NCI-H1092 (cell line): ENCODE measurements at places on chromosomes 3 and 15.
A peak's percentile ranks its signal among the peaks of the same experiment; 100 is the strongest.

DNA sequence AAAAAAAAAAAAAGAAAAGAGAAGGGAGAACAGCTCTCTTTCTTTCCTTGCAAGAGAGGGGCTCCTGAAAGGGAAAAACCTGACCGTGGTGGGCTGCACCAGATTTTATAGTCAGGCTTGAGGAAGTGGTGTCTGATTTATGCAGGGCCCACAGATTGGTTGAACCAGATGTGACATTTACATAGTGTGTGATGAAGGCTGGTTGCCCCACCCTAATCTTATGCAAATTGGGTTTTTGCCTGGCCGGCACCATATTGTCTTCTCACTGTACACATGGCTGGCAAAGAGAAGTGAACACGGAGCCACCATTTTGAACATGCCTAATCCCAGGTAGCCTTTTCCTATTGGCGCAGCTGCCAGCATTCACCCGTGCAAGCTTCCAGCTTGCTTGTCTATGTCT, 154.4 kb downstream of the OXSM start:
- DNase-seq = no peak

GRCh38 chr3:39716849-39717248, 92.6 kb upstream of the MYRIP start:
- DNase-seq = no peak

DNA sequence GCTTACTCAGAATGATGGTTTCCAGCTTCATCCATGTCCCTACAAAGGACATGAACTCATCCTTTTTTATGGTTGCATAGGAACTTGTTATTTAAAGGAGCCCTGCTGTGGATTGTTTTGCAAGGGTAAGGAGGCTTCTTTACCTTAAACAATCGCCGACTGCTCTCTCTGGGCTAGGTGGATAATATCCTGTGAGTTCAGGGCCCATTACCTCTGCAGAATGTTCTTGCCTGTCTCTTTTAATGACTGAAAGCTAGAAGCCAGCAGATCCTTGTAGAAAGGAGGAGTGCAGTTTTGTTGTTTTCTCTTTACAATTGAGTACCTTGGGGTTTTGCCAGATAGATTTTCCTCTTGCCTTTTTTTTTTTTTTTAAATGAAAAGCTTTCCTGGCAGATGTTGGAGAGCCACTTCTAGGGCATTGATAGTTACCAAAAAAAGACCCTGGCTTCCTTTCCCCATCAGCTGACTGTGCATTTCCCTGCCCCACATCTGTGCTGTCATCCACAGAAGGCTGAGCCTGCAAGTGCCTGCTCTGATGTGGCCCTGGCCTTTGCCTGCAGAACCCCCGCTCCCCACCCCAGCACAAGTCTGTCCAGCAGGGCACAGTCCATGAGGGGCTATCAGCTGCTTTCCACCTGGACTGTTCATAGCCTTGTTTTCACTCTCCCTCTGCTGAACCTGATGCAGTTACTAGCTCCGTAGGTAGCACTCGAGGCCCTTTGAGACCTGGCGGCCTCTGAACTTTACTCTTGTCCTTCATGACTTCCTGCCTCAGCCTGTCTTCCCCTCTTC, 113.1 kb downstream of the CHCHD6 start:
- DNase-seq = peak; percentile 43

GRCh38 chr3:14143271-14144225, 18.7 kb downstream of the TMEM43 start:
- DNase-seq = no peak

DNA sequence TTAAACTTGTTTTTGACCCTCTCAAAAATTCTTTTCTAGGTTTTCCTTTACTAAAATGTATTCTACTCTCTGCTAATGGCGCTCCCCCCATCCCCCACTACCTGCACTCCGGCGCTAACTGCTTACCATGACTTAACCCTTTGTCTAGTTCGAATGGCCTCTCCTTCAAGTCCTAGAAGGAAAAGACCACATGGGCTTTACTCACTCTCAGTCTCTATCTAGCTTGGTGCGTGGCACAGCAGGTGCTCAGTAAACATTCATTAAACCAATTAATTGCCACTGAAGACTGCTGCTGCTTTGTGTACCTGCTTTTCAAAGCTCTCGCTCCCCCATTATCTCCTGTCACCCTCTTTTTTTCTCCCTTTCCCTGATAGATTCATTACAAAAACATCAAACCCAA, 457.7 kb upstream of the THRB start:
- DNase-seq = peak; percentile 10

- no peak for DNase-seq
Observed at GRCh38 chr3:47476330-47476626, 537 bp upstream of the SCAP start.

DNA sequence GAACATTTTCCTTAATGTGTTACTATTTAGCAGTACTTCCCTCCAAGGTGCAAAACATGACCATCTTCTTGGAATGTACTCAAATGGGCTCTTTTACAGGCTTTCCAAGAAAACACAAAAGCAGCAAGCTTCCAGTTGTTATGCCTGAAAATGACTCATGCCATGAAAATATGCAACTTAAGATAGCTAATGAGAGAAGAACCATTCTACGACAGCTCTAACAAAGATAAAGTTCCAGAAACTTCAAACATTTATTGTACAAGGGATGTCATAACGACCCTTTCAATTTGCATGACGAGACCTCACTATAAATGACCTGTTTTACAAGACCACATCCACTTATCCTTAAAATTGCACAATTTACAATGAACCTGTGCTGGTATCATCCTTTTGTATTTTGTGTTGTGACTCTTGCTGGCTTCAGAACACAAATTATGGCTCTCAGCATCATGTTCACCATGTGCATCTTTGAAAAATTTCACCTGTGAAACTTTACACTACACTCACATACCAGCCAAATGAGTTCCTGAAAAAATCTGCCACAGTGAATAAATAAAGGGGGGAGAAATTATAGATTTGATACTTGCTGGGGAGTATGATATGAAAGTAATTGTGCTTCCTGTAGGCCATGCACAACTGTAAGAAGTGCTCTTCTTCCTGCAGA, 433.7 kb downstream of the MAGI1 start:
- DNase-seq = no peak

DNA sequence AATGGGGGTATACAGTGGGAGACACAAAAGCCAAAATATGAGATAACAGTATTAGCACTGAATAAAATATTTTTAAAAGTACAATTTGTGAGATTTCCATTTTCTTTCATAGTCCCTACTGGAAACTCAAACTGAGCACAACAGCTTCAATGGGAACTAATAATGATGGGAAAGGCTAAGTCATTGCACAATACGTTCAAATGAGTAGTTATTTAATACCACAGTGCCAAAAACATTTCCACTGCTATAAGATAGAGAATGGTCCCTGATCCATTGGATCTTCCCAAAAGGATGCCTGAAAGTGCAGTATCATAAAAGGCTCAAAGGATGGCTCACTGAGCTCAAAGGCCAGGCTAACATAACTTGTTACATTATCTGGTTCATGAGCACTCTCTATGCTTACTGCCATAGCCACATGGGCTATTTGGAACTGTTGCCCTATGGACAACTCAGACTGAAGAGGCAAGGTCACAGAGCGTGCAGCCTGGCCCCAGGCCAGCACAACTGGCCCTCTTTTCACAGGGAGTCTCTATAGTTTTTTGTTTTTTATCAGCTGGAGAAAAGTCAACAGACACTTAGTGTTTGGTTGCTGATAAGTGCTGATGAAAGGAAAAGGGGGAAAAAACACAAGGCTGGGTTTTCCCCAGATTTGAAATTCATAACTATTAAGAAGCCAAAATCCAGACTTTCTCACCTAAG, 54.1 kb upstream of the PPIB start:
- peak; percentile 29 for DNase-seq
